ENCODE measurements at places on chromosomes 11 and 22.

- no peak for DNase-seq
These were observed 19.8 kb upstream of the LRRC10B start for GRCh38 chr11:61488651-61489291.

DNA sequence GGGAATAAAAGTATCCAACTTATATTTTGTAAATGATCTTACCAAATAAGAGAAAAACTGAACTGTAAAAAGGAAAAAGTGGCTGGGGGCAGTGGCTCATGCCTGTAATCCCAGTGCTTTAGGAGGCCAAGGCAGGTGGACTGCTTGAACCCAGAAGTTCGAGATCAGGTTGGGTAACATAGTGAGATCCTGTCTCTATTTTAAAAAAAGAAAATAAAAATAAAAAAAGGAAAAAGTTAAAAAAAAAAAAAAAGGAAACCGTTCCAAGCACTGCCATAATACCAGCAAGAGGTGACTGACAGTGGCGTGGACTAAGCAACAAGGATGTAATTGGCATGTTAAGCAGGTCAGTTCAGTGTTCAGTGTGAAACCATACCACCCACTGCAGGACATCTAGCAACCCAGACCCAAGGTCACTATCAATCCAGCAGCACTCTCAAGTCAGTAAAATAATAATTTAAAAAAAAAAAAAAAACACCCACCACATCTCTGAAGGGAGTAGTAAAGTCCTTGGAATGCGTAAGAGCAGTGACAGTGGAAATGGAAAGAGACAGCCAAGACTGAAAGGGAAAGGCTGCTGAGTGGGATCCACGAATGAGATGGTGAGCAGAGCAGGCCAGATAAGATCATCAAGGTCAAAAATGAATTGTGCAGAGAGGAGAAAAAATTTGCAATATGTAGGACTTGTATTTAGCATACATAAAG is 43.6 kb downstream of the MAPK1 start:
- DNase-seq, result no peak

DNA sequence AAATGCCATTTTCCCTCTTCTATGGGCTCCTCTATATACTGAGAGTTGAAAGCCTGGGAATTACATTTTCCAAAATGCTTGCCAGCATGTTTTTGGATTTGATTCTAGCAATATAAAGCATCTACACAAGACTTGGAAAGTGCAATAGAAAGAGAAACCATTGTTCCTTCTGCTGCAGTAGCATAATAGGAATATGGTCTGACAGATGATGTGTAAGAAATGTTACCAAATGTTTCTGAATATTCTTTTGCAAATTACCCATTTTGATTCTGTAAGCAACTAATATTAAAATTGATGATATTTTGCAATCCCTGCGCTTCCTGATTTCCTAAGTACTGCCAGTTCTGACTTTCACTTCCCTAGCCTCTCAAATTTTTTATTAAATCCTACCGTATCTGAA is 61.6 kb downstream of the CASP12 start:
- DNase-seq, result no peak

- DNase-seq, result no peak
These were observed 74.7 kb upstream of the SESN3 start for GRCh38 chr11:95305705-95306104.

- DNase-seq, result no peak
These were observed 7.7 kb downstream of the MPPED1 start for GRCh38 chr22:43419371-43420080.

DNA sequence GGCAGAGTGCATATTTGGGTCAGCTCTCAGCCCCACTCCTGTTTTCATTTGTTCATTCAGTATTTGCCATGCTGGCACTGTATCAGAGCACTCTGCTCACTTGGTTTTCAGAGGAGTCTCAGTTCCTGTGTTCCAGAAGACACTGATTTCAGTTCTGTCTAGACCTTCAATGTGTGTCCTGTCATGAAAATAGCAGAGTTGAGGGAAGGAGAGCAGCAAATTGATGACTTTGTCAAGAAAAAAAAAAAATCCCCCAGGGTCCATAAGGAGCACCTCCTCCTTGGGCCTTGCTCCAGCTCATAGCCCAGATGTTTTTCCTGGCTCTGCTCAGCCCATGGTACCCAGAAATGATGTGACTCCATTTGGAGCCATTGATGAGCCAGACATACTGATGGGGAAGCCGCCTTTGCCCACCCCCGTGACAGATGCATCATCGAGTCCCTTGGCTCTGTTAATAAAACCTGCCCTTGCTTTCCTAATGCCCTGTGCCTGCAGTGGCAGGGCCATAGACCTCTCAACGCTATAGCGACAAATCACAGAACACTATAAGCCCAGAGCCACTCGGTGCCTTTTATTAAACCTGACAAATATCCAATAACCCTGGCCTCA is 107.0 kb downstream of the PKNOX2 start:
- DNase-seq, result no peak

- no peak for DNase-seq
These were observed 841 bp downstream of the RIC8A start for GRCh38 chr11:208181-208916.

GRCh38 chr11:705646-706438 is at the start of gene EPS8L2:
Gene EPS8L2 (plus strand): TSS chr11:706231. CDS start chr11:709408, 3,177 bp downstream.
- DNase-seq, result no peak

GRCh38 chr11:61172356-61172755 is 11.1 kb upstream of the VPS37C start:
- DNase-seq, result no peak

- DNase-seq, result no peak
These were observed 61.6 kb downstream of the C11orf65 start for GRCh38 chr11:108405706-108406105.

- DNase-seq, result no peak
These were observed 5.5 kb downstream of the CST6 start for GRCh38 chr11:66017321-66017720.

DNA sequence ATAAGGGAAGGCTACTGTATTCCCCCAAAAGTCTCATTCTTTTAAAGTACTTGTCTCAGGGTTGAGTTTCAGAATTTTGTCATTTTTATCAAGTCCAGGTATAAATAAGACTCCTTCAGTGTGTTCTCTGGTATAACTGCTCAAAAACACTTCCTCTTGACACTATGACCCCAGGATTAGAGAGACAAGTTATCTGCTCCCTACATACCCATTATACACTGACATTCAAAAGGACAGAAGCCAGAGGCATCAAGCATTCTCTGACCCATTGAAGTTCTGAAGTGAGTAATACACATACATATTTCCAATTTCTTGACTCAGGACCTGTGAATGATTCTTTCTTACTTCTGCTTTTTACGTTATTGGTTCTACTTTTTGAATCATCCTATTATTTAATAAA is 447.8 kb upstream of the CNTN5 start:
- DNase-seq, result no peak

- DNase-seq, result no peak
These were observed 182.6 kb downstream of the ST3GAL4 start for GRCh38 chr11:126538071-126538470.

- no peak for DNase-seq
These were observed 8.0 kb upstream of the CHADL start for GRCh38 chr22:41248758-41249157.

DNA sequence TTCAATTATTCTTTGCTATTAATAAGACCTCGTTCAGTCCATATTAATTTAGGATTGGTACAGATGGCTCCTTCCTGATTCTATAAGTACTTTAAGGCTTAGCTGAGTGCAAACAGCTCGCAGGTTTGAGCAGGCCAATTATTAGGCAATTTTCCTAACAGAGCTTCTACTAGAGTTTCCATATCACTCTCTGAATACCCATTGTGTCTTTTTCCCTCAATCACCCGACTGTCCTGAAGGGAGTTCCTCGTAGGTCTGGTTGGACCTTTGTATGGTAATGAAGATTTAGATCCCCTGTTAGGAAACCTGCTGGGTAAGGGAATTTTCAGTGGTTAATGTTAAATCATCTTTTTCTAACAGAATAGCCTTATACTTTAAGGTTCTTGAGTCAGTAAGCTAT is 61.1 kb downstream of the ARHGAP42 start:
- DNase-seq, result no peak

GRCh38 chr11:94305146-94305545 is 766 bp downstream of the IZUMO1R start:
- DNase-seq, result no peak

DNA sequence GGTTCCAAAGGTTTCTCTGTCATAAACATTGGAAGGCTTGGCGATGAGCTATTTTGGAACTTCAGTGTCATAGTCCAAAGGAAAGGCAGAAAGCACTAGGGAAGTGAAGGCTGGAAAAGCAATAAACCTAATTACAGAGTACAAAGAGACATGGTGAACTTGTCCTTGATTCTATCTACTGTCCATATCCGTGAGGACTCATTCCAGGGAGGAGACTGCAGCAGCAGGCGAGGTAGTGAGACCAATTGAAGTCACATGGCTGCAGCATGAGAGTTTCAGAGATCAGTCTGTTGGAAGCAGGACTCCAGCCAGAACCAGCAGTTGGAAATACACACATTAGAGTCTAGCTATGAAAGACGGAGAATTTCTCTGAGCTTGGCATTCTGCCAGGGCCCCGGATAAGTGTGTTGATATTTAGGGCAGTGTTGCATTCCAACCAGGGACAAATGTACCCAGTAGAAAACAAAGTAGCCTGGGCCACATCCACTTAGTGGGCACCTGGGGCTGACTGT is 54.1 kb upstream of the ARHGAP42 start:
- DNase-seq, result peak; percentile 56

- no peak for DNase-seq
These were observed 23.9 kb downstream of the STIM1 start for GRCh38 chr11:3879216-3879966.

DNA sequence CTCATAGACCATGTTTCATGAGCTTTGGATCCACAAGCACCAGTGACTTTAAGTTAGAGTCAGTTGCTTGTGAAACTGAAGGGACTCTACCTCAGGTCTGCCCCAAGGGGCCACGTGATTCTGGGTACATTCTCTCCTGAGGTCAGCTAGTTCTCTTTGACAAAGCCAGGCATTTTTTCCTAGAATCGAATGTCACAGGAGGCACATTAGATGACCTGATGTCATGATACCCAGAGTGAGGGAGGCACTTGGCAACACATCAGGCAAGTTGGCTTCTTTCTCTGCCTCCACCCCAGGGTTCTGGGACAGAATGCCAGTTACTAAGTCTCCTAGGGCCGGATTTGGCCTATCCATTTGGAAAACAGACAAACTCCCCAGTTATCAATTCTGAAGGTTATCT is 93.0 kb downstream of the APIP start:
- no peak for DNase-seq

- DNase-seq, result no peak
These were observed 136.9 kb downstream of the FAT3 start for GRCh38 chr11:92361551-92361950.

DNA sequence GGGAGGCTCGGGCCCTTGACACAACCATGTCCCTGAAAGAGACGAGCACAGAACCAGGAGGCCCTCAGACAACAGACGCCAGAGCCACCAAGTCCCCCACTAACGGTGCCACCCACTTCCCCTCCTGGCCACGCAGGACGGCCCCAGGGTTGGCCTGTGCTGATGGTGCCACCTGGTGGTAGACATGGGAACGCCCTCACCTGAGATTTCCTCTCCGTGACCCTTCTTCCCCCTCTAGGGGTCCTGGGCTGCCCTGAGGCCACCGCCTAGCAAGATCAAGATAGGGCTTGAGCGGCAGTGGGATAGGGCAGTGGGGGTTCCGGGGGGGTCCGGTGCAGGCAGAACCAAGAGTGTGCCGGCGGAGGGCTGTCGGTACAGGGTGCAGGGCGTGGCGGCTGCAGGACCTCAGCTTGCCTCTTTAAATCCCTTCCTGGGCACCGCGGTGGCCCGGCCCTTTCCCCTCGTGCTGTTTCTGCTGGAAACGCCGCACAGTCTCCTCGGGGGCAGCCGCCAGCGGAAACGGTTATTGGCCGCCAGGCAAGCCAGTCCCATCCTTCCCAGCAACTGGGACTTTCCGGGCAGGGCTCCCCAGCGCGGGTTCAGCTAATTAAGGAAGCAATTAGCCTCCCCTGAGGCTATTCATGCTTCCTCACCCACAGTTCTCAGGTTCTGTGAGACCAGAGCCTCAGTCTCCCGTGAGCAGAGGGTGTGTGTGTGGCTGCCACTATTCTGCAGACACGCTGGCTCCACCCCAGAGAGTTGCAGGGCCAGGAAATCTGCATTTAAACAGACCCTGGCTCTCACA is 5.5 kb upstream of the NFAM1 start:
- DNase-seq, result no peak

DNA sequence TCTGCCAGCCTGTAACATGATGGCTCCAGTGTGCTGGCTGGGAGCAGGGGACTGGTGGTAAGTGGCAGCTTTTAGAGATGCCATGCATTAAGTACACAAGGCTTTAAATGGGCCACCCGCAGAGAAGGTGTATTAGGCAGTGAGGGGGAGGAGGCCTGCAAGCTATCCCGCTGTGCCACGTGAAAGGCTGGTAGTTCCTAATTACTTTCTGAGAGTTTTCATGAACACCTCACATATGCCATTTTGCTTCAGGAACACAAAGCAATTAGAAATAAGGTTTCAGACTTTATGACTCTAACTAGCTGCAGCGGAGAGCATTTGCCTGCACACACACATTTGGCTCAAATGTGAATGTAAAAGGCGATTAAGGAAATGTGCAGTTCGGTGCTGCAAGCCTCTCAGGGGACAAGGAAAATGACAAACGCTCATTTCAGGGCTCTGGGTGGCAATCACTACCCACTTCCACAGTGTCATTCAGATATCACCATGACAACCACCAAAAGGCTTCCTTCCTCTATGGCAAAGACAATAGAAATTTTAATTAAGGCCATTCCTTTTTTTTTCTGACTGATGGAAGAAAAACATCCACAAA is 116.6 kb downstream of the PLEKHA7 start:
- DNase-seq, result no peak

DNA sequence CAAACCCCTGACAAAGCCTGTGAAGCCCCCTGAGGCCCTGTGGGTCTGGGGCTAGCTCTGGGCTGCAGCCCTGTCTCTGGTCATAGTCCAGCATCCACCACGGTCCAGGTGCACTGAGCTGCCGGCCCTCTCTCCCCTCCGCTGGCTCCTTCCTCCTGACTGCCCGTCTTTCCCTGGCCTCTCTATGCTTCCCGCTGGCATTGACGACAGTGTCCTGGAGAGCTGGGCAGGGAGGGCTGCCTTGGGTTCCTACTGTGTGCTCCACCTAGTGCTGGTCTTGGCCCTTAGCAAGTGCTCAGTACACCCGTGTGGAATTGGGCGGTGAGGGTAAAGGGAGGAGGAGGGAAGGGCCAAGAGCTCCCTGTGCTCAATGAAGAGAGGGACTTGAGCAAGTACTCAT is 868 bp upstream of the MYEOV start:
- DNase-seq, result no peak

- DNase-seq, result no peak
These were observed 1.6 kb downstream of the OR10A2 start for GRCh38 chr11:6864438-6864837.

GRCh38 chr22:39690881-39691605 is 120.5 kb downstream of the CACNA1I start:
- no peak for DNase-seq

DNA sequence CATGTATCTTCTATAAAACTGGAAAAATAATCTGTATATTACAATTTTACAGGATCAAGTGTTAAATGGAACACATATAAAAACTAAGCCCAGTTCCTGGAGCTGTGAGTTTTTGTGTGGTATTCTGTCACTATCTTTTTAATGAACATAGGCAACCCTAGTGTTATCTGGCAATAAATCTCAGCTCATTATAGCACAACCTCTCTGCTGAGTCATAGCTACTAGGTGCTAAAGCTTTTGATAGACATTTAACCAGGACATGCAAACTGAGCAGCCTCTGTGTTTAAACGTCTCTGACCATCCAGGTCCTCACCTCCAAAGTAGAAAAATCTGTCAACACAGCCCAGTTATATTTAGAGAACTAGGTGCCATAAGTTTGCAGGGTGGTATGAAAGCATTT is 91.0 kb upstream of the CARD18 start:
- no peak for DNase-seq

Data from cerebellar nuclear complex (tissue), 1 donor.